NB4 (cell line): ENCODE measurements at places on chromosomes 13 and 19.

DNA sequence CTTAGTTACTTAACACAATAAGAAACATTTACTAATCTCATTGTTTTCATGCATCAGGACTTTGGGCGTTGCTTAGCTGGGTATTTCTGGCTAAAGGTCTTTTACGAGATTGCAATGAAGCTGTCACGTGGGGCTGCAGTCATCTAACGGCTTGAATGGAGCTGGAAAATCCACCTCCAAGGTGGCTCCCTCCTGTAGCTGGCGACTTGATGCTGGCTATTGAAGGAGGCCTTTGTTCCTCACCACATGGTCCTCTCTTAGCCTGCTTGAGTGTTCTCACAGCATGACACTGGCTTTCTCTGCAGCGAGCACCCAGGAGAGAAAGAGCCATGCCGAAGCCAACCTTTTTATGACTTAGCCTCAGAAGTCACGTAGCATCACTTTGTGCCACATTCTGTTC lies 92.0 kb downstream of the NHLRC3 start:
- DNase-seq, result no peak

DNA sequence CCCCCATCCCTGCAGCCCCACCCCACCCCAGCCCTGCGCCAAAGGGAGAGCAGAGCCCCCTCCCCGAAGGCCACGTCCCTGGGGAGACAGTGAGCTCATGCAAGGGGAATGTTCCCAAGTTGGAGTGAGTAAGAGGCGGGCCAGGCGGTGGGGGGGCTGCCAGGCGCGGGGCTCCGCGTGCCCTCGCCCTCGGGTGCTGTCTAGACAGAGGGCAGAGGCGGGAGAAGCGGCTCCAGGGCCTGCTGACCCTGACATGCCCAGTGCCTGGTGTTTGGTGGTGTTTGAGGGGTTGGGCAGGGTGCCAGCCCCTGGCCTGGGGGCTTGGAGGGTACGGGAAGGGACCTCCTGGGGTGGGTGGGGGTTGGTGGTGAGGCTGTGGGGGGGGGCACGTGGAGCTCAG lies 1.0 kb downstream of the FSTL3 start:
- DNase-seq, result no peak

- DNase-seq, result peak; percentile 82
These were observed 16.1 kb upstream of the RASA3 start for GRCh38 chr13:114148521-114148855.

GRCh38 chr19:38638461-38638860 lies 9.0 kb upstream of the ACTN4 start:
- DNase-seq, result no peak

DNA sequence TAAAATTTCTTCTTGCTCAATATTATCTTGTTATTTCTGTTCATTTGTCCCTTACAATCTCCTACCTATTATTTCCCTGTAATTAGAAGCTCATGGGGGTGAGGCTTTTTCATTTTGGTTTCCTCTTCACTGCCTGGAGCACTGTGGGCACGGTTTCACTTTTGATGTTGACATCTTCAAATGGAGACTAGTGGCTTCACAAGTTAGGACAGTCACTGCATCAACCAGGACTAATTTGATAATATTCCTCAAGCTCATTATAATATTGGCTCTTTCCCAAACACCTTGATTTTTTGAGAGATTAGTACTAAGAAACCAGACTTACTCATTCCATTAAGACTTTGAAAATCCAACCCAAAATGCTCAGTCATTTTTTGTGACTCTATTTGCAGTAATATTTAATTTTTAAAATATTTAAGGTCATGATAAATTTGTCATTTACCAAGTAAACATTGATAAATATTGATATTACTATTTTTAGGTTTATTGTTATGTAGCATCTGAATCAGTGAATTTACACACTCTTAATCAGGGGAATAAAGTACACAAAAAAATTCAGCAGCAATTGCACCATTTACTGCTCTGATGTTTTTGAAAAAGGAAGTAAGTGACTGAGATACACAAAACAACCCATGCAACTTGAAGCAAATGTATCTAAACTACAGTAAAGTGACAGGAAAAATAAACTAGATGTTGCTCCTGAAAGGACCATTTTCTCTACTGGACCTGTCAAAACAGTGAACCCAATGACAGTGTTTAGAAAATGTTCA lies 28.8 kb upstream of the RCBTB2 start:
- DNase-seq, result peak; percentile 53

DNA sequence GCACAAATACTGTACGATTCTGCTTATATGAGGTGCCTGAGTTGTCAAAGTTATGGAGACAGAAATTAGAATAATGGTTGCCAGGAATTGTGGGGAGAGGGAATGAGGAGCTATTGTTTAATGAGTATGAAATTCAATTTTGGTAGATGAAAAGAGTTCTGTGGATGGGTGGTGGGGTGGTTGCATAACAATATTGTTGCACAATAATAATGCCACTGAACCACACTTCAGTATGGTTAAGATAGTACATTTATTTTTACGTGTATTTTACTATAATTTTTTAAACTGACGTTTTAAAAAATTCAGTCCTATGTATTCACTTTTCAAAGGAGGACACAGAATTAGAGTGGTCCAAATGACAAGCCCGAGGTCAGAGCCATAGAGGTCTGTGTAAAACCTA lies 1.8 kb upstream of the OXGR1 start:
- peak; percentile 11 for DNase-seq
